Activated T-cell treated with anti-CD3 and anti-CD28 coated beads, Interleukin-2, amount 50 U/mL, for 1 hour (primary cell): ENCODE measurements at places on chromosomes 12 and 14.
A peak's percentile ranks its signal among the peaks of the same experiment; 100 is the strongest.

GRCh38 chr12:66602483-66603143 lies 76.3 kb downstream of the GRIP1 start:
- no peak for DNase-seq

DNA sequence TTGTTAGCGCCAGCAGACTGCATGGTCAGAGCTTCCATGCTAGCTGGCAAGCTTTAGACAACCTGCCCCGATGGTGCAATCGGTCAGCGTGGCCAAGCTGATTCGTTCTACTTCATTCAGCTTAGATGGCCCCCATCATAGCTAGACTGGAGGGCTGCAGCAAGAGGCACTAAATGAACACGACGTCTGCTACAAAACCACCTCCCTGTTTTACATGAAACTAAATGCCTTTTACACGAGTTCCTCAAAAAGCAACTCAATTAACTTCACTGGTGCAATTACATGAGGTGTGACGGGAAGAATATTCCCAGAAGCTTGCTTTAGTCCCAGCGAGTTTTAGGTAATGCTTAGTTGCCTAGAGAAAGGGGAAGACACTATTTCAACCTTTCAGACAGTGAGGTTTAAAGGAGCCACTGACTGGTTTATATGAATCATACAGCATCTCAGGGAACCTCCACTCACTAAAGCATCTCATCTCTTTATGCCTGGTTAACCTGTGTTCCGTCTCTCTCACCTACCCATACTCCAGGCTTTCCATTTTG lies 8.4 kb downstream of the NIN start:
- peak; percentile 29 for DNase-seq

GRCh38 chr12:123971770-123972456 lies 718 bp downstream of the CCDC92 start:
- peak; percentile 59 for DNase-seq

- DNase-seq = no peak
Measured at GRCh38 chr12:27014859-27015729, 910 bp upstream of the TM7SF3 start.

DNA sequence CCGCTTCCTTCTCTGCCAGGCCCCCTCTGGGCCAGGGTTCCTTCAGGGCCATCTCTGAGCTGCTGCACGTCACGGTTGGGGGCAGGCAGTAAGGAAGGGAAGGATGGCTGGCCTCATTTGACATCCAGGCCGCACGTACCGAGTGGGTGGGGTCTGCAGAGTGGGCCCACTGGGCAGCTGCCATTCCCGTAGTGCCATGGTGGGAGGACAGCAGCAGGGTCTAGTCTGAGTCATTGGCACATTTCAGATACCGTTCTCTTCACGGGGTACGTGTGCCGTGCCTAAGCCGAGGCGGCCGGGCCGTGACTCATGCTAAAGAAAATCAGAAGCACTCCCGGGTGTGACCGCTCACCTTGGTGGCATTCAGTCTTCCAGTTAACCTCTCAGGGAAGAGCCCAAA lies 43.9 kb downstream of the IL31 start:
- DNase-seq = no peak

GRCh38 chr12:130661486-130662255 lies 54.4 kb downstream of the RIMBP2 start:
- no peak for DNase-seq

DNA sequence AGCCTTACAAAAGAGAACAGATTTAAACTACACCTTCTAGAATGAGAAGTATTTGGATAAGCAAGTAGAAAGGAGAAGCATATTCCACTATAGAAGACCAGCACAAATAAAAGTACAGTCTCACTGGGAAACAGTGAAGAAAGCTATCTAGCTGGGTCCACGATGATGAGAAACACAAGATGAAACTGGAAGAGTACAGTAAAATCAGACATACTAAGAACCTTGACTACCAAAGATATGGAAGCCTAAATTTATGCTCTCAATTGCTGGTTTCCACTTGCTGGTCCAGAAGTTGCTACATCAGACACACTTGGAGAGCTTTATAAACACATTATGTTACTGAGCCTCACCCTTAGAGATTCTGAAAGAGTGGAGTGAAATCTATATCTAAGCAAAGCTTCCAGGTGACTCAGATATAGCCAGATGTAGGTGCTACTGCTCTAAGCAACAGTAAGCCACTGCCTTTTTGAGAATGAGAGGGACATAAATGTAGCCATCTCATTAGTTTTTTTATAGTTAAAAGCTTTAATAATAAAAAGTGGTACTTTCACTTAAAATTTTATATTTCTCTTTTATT lies 96.3 kb upstream of the BBS10 start:
- DNase-seq = no peak

GRCh38 chr12:4820971-4821370 lies 88.7 kb upstream of the KCNA1 start:
- no peak for DNase-seq

- DNase-seq = no peak
Measured at GRCh38 chr12:71664411-71665089, 449 bp downstream of the THAP2 start.

DNA sequence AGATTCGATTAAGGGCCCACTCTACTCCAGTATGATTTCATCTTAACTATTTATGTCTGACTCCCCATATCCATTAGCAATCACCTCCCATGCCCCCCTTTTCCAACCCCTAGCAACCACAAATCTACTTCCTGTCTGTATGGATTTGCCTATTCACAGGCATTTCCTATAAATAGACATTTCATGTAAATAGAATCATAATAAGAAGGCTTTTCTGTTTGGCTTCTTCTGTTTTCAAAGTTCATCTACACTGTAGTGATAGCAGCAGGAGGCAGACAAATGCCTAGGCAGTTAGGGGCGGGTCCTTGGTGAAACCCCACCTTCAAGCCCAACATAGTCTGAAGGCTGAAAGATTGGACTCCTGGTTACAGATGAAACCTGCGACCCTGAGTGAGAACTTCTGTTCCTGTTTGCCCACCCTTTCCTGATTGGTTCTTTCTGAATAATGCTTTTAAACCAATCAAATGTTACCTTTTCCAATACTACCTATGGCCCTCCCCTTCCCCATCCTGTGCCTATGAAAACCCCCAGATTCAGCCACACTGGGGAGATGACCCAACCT lies 62.1 kb upstream of the HECTD1 start:
- no peak for DNase-seq

DNA sequence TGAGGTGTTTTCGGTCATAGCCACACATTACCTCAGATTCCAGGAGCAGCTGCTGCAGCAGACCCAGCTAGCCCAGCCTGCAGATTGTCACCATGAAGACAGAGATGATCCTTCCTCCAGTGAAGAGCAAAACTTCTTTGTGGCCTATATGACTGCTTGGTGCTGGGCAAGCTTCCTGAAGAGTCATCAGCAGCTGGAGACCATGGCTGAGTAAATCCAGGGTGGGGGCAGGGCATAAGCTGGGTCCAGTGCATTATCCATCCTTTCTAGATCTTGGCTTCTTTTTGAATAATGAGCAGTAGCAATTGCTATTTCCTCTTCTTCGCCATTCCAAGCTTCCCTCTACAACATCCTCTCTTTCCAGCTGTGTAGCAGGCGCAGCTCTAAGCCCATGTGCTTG lies 373.1 kb upstream of the DDHD1 start:
- no peak for DNase-seq

- DNase-seq = no peak
Measured at GRCh38 chr12:49414364-49414763, 47.1 kb downstream of the SPATS2 start.

GRCh38 chr12:12908252-12908651 lies 16.9 kb downstream of the GPRC5A start:
- DNase-seq = no peak

- DNase-seq = no peak
Measured at GRCh38 chr12:67284561-67284960, 15.4 kb downstream of the CAND1 start.

- DNase-seq = no peak
Measured at GRCh38 chr14:56196274-56196673, 78.1 kb downstream of the PELI2 start.

DNA sequence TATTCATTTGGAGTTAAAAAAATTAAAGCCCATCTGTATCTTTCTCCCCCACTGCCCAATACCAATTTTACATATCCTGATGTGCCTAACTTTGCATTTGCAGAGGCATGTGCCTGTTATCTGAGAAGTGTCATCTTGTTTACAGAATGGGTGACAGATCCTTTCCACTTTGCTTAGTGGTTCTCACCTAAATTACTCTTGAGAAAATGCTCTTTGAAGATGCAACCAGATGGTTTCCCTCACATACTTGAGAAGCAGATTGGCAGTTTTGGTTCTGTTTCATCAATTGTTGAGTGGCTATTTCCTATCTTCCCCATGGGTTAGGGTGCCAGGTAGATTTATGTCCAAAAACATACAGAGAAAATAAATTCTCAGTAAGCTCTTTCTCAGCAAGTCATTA lies 1051.4 kb upstream of the ATXN7L3B start:
- DNase-seq = no peak

DNA sequence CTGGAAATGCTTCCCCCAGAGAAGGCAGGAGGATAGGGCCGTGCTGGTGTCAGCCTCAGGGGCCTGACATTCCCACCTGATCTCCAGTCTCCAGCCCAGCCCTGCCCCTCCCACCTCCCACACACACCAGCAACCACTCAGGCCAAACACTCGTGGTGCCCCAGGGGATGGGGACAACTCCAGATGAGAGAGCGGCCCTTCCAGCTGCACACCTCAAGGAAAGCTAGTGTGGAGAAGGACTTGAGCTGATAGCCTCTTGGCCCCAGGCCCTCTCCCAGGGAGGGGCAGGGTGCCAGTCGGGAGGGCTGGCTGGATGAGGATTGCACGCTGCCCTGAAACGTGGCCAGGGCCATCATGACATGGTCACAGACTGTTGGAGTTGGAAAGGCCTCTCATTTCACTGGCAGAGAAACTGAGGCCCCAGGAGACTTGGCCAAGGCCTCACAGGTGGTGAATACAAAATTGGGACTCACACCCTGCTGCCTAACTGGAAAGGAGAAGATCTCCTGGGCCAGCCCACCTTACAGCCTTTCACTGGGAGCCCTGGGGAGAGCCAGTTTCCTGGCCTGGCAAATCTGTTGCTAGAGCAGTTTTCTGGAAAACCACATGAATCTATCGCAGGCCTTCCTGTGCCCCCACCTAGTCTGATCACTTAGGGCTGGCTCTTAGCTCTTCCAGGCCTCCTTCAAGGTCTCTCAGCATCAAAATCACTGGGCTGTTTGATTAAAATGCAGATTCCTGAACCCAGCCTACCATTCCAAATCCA lies 52.1 kb downstream of the IRF2BPL start:
- no peak for DNase-seq

DNA sequence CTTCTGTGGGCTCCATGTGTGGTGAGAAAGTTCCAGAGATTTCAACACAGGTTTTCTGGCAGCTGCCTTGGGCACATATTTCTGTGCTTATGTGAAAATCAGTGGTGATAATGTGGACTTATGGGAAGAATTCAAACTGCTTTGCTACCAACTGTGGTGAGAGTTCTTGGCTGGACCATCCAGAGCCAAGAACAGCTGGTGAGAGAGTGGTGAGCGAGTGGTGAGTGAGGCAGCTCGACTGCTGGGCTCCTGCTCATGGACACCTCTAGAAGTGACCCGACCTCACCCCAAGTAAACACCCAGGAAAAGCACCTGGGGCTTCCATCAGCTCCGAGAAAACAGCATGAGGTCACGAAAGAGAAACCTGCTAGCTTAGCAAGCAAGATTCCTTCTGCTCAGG lies 106.4 kb downstream of the PIWIL1 start:
- no peak for DNase-seq

DNA sequence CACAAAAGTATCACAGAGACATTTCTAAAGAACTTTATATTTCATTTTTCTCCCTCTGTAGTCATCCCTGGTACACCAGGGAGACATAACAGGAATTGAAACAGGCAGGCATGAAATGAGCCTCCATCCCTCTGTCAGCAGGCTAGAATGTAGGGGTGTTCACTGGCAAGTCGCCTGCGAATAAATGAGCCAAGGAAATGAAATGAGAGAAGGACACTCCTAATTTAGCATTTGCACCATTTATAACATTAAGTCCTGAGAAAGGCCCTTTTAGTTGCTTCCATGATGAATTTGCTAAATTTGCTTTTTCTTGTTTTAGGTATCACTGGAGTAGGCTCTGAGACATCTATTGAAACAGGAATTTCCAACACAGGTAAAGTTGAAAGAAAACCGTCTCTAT lies 192.4 kb upstream of the CNTN1 start:
- DNase-seq = no peak

GRCh38 chr14:99541677-99542470 lies 60.7 kb downstream of the CCNK start:
- no peak for DNase-seq
